Naive thymus-derived CD4-positive, alpha-beta T cell (primary cell): ENCODE measurements at places on chromosomes 12 and 14. TPM values are rescaled to one million over a fixed set of nuclear protein-coding genes. Genes with fewer than 3 reads are reported as not detected.

DNA sequence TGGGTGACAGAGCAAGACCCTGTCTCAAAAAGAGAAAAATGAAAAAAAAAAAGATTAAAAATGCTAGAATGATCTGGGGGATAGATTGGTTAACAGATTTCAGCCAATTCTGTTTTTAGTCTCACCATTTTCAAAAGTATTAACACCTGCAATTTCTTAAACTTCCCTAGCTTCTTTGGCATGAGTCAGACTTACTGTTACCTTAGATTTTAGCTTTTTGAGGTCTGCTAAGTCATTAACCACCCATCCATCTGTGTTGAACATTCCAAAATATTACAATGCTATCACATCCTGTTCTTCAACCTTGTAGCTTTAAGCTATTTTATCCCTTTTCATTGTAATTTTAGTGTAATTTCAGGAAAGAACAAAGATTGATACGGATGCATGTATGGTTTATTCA is 59.3 kb downstream of the PPP1R13B start:
- no peak overlapping the region for H3K27ac ChIP-seq
- H3K4me1 ChIP-seq = no peaks in the 10 kb centered on the region
- H3K27me3 ChIP-seq = no peaks in the 10 kb centered on the region
- H3K4me3 ChIP-seq = no peak overlapping the region

GRCh38 chr12:52415870-52416750 is 10.0 kb upstream of the KRT82 start:
- no peak for DNase-seq

- H3K27me3 ChIP-seq = no peaks in the 10 kb centered on the region
- H3K4me1 ChIP-seq = no peaks in the 10 kb centered on the region
- H3K36me3 ChIP-seq = no peaks in the 10 kb centered on the region
- no peak overlapping the region for H3K4me3 ChIP-seq
- no peak overlapping the region for H3K27ac ChIP-seq
Observed at GRCh38 chr12:16844875-16845274, 238.9 kb upstream of the LMO3 start.

Gene MORN3
- 19.2 TPM for total RNA-seq

- no peaks in the 10 kb centered on the region for H3K36me3 ChIP-seq
- no peak for DNase-seq
- H3K27me3 ChIP-seq = no peaks in the 10 kb centered on the region
- no peaks in the 10 kb centered on the region for H3K4me1 ChIP-seq
Observed at GRCh38 chr12:32159925-32160324, 53.3 kb downstream of the BICD1 start.

GRCh38 chr14:100134586-100134985 is 24.9 kb downstream of the DEGS2 start:
- H3K27me3 ChIP-seq = no peaks in the 10 kb centered on the region
- H3K4me3 ChIP-seq = no peak overlapping the region
- no peak for DNase-seq
- no peak overlapping the region for H3K27ac ChIP-seq
- H3K4me1 ChIP-seq = no peaks in the 10 kb centered on the region
- H3K36me3 ChIP-seq = peaks cover 100% of the 10 kb centered on the region

DNA sequence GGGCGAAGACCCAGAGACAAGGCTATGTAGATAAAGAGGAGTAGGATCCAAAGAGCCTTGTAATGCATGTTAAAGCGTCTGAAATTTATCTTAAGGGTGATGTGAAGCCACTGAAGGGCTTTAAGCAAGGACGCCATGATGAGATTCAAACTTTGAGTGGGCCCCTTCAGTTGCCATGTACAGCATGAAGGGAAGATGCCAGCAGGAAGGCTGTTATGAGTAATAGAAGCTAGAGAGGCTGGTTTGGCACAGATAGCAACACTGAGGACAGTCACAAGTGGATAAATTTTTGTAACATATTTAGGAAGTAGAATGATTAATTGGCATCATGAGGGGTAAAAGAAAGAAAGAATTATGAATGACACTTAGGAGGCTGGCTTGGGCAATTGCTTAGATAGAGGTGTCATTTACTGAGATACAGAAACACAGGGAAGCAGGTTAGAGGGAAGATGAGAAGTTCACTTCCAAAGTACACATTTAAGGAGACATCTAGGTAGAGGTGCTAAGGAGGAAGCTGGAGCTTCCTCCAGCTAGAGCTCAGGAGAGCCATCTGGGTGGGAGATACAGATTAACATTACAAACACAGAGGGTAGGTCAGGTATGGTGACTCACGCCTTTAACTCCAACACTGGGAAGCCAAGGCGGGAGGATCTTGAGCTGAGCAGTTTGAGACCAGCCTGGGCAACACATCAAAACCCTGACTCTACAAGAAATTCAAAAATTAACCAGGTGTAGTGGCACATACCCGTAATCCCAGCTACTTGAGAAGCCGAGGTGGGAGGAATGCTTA is 13.7 kb downstream of the ATG2B start:
- no peak for DNase-seq
- no peaks in the 10 kb centered on the region for H3K27me3 ChIP-seq
- H3K27ac ChIP-seq = no peak overlapping the region
- no peak overlapping the region for H3K4me3 ChIP-seq

GRCh38 chr12:88836156-88836555 is 255.9 kb upstream of the KITLG start:
- H3K4me3 ChIP-seq = no peak overlapping the region
- no peaks in the 10 kb centered on the region for H3K27me3 ChIP-seq
- DNase-seq = no peak
- H3K27ac ChIP-seq = no peak overlapping the region
- no peaks in the 10 kb centered on the region for H3K4me1 ChIP-seq

Gene GDF3
- total RNA-seq = not detected in 2 replicates

DNA sequence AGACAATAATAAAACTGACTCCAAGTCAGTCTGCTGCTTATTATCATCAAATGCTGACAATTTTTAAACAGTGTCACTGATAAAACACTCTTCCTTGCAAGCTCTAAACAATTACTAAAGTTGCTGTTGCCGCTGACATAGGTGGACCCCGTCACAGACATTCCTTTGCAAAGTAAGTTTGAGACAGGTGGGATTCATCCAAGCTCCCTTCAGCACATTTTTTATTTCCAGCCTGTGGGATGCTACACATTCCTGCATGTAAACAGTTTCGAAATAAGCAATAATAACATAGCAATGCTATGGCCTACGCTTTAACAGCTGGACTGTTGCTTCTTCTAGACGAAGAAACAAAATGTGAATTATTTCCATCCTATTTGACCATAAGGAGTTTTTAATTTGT is 85.4 kb upstream of the HIF1A start:
- H3K27ac ChIP-seq = no peak overlapping the region
- H3K36me3 ChIP-seq = no peaks in the 10 kb centered on the region
- no peaks in the 10 kb centered on the region for H3K27me3 ChIP-seq
- H3K4me1 ChIP-seq = no peaks in the 10 kb centered on the region
- H3K4me3 ChIP-seq = no peak overlapping the region
- DNase-seq = no peak

DNA sequence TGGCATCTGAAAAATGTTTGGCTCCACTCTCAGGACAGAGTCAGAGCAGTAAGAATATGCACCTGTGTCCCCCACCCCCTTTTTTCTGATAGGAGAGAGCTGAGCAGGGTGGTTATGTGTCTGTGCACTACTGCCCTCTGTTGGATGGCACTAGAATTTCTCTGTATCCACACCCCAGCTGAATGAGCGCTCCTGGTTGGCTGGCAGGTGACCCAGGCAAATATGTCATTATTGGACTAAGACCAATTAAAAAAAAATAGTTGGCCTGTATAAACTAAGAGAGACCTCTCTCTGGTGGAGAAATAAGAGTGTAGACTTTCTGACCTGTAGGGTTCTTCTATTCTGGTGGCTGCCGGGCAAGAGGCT is 107.0 kb downstream of the PTCSC3 start:
- no peak for DNase-seq
- H3K36me3 ChIP-seq = no peaks in the 10 kb centered on the region
- H3K27ac ChIP-seq = no peak overlapping the region

GRCh38 chr12:23113781-23114180 is 488.8 kb downstream of the ETNK1 start:
- no peaks in the 10 kb centered on the region for H3K36me3 ChIP-seq
- H3K27ac ChIP-seq = no peak overlapping the region
- H3K27me3 ChIP-seq = no peaks in the 10 kb centered on the region
- H3K4me3 ChIP-seq = no peak overlapping the region
- H3K4me1 ChIP-seq = no peaks in the 10 kb centered on the region

- no peak overlapping the region for H3K27ac ChIP-seq
- H3K4me1 ChIP-seq = no peaks in the 10 kb centered on the region
- no peak overlapping the region for H3K4me3 ChIP-seq
- no peaks in the 10 kb centered on the region for H3K27me3 ChIP-seq
- no peaks in the 10 kb centered on the region for H3K36me3 ChIP-seq
Observed at GRCh38 chr12:44507461-44507860, 368.7 kb downstream of the NELL2 start.

GRCh38 chr14:96297000-96297399 is 41.0 kb downstream of the BDKRB1 start:
- H3K4me3 ChIP-seq = no peak overlapping the region
- peak; percentile 30 for DNase-seq
- no peak overlapping the region for H3K27ac ChIP-seq
- H3K4me1 ChIP-seq = no peaks in the 10 kb centered on the region
- H3K36me3 ChIP-seq = peaks cover 4% of the 10 kb centered on the region
- no peaks in the 10 kb centered on the region for H3K27me3 ChIP-seq

Gene TEX22
- 6.3 and 8.1 TPM in 2 replicates for total RNA-seq

DNA sequence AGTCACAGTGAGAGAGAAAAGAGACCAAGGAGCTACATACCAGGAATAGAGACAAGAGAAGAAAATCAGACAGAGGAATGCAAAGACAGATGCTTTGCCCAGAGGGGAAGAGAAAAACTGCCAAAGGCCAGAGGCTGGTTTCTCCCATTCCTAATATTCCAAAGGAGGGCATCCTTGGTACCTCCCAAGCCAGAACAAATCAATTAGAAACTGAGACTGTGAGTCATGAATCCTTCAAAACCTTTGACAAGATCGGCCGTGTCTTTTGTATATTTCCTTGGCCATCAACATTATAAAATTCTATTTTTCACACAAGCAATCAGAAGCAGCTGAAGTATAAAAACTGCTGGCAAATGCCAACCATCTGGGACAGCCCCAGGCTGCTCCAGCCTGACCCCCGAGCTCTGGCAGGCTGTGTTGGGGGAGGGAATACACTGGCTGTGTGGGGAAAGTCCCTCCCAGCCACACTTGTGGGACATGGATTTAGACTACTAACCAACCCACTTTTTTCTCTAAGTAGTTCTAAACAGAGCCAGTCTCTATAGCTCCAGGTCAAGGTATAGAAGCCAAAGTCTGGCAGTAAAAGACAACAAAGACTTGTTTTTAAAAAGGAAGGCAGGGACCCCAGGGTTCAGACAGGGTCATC is 13.7 kb downstream of the POMT2 start:
- no peaks in the 10 kb centered on the region for H3K36me3 ChIP-seq
- no peak for DNase-seq
- no peaks in the 10 kb centered on the region for H3K4me1 ChIP-seq

DNA sequence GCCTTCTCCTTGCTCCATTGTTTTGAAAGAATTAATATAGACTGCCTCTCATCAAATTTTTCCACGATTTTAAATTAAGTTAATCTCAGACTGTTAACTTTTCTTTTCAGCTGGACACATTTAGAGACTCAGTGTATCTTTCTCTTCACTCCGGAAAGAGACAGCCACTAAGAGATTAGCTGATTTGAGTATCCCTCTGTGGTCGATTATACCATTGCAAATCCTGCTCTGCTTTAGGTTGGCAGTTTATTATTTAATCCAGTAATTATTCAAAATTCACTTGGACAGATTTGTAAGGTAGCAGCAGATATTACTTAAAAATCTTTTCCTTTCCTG is 588 bp upstream of the TWF1 start:
- no peaks in the 10 kb centered on the region for H3K27me3 ChIP-seq
- peak overlapping the region; percentile 94 for H3K27ac ChIP-seq
- H3K4me1 ChIP-seq = peaks cover 20% of the 10 kb centered on the region
- peak overlapping the region; percentile 67 for H3K4me3 ChIP-seq
- H3K36me3 ChIP-seq = peaks cover 3% of the 10 kb centered on the region
- DNase-seq = no peak

Gene RPGRIP1
- total RNA-seq = 1.5 TPM

GRCh38 chr12:26429070-26429691 is 233.8 kb downstream of the SSPN start:
- DNase-seq = no peak
- no peak overlapping the region for H3K4me3 ChIP-seq
- no peak overlapping the region for H3K27ac ChIP-seq

DNA sequence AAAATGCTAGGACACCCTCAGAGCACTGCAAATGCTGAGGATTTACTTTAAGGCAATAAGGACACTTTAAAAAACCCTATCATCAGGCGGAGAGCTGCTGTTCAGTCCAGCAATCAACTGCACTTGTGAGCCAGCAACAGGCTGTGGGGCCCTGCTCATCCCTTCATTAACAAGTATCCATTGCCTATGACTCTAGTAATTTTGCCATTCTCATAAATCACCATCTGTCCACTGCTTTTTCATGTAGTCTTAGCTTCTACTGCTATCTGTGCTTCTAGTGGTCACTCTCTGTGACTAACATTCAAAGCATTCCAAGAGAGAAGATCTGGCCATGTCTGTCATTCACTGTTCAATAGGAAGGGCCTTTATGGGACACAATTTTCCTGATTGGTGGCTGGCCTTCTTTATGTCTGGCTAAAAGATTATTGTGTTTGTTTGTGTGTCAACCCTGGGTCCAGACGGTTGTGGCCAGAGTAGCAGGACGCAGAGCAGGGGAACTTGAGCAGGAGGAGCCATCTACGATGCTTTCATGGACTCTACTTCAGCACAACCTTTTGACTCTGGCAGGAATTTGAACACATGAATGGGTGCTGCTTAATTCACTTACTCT is 3.6 kb upstream of the KRAS start:
- DNase-seq = no peak
- H3K36me3 ChIP-seq = no peaks in the 10 kb centered on the region
- no peaks in the 10 kb centered on the region for H3K27me3 ChIP-seq
- H3K4me1 ChIP-seq = peaks cover 5% of the 10 kb centered on the region
- no peak overlapping the region for H3K27ac ChIP-seq

GRCh38 chr14:61925732-61926435 is 163.7 kb downstream of the SNAPC1 start:
- no peaks in the 10 kb centered on the region for H3K27me3 ChIP-seq
- no peaks in the 10 kb centered on the region for H3K36me3 ChIP-seq

Gene SDS
- 0.76 TPM for total RNA-seq

DNA sequence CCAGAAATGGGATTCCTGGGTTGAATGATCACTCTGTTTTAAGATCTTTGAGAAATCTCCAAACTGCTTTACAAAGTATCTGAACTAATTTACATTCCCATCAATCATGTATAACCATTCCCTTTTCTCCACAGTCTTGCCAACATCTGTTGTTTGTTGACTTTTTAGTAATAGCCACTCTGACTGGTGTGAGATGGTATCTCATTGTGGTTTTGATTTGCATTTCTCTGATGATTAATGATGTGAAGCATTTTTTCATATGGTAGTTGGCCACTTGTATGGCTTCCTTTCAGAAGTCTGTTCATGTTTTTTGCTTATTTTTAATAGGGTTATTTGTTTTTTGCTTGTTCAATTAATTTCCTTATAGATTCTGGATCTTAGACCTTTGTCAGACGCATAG is 211.8 kb upstream of the AVPR1A start:
- no peak overlapping the region for H3K27ac ChIP-seq
- no peaks in the 10 kb centered on the region for H3K27me3 ChIP-seq
- no peak overlapping the region for H3K4me3 ChIP-seq
- H3K4me1 ChIP-seq = no peaks in the 10 kb centered on the region
